ENCODE measurements at places on chromosomes 6 and 20.

GRCh38 chr6:42404484-42404883, 47.2 kb downstream of the TRERF1 start:
- peak; percentile 53 for DNase-seq
- H3K27ac ChIP-seq = no peak overlapping the region
- H3K27me3 ChIP-seq = no peaks in the 10 kb centered on the region
- no peak overlapping the region for H3K4me3 ChIP-seq
- H3K36me3 ChIP-seq = no peaks in the 10 kb centered on the region
- H3K4me1 ChIP-seq = peaks cover 29% of the 10 kb centered on the region

GRCh38 chr20:22711971-22712755, 127.8 kb upstream of the FOXA2 start:
- no peak overlapping the region for H3K27ac ChIP-seq
- H3K36me3 ChIP-seq = no peaks in the 10 kb centered on the region
- DNase-seq = no peak
- peaks cover 11% of the 10 kb centered on the region for H3K4me1 ChIP-seq
- H3K27me3 ChIP-seq = no peaks in the 10 kb centered on the region

DNA sequence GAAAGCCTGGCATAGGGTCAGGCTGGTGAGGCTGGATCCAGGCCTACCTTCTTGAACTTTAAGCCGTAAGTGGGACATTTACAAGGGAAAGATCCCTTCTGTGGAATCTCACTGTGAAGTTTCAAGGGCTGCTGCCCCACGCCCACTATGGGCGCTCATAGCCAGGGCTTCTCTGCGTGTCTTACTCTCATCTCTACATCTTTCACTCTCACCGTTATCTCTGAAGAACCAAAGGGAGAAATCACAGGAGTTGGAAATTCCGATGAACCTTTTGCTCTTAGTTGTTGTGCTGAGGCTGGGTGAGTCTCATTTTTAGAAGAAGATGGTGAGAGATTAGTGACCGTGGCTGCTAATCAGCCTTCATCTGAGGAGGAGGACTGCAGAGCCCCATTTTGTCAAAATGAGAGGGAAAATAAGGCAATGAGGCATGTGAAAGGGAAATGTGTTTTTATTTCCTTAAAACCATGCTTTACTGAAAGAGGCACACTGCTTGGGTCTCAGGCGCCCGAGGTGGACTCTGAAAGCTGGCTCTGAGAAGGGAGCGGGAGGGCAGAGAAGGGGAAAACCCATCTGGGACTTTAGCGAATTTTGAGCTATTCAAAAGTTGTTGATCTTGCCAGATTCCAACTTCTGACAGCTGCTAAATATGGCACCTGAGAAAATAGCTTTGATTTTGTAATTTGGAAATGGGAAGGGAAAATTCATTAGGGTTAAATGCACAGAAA, 301.5 kb downstream of the CLIC5 start:
- peaks cover 5% of the 10 kb centered on the region for H3K4me1 ChIP-seq
- H3K4me3 ChIP-seq = no peak overlapping the region
- H3K27me3 ChIP-seq = no peaks in the 10 kb centered on the region
- no peak for DNase-seq
- no peaks in the 10 kb centered on the region for H3K36me3 ChIP-seq
- H3K27ac ChIP-seq = no peak overlapping the region

DNA sequence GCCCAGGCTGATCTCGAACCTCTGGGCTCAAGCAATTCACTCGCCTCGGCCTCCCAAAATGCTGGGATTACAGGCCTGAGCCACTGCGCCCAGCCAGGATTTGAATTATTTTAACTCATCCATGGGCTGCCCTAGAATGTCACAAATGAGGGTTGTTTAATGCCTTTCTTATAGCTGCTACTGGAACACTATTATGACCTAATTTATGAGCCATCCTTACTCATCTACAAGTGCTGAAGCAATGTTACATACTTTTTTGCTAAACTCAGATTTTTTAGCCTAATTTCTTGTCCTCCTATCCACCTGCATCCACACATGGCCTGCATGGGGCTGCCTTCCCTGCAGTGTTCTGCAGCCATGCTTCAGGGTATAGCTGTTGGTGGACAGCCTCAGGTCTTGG, 59.9 kb downstream of the RTN4IP1 start:
- H3K4me1 ChIP-seq = no peaks in the 10 kb centered on the region
- peaks cover 33% of the 10 kb centered on the region for H3K36me3 ChIP-seq
- no peaks in the 10 kb centered on the region for H3K27me3 ChIP-seq
- H3K27ac ChIP-seq = no peak overlapping the region

DNA sequence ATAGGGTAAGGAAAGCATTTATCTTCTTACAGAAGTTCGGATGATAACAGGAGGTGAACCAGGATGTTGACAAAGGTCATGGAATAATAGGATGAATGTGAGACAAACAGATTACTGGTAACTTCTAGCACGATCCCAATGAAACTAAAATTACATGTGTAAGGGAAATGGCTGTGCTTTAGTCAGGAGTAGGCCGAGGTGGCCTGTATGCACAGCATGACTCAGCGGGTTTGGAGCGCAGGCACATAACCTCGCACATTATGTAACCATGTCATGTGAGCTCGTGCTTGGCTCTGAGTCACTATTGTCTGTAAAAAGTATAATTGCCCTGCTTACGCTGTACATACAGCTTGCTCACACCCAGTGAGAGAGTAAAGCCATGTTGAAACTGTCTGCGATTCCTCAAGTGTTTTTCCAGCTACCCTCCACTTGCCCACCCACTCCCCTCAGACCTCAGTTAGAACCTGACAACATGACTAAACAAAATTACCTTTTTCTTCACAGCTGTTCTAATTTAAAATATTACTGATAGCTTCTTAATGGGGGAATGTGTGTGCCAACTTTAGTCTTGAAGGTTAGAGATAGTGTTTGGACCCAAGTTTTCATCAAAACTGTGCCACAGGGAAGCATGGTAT, 8.2 kb downstream of the CYB5R4 start:
- H3K27ac ChIP-seq = peak overlapping the region; percentile 6
- H3K4me3 ChIP-seq = no peak overlapping the region
- DNase-seq = no peak
- H3K4me1 ChIP-seq = no peaks in the 10 kb centered on the region
- no peaks in the 10 kb centered on the region for H3K27me3 ChIP-seq
- H3K36me3 ChIP-seq = peaks cover 28% of the 10 kb centered on the region

DNA sequence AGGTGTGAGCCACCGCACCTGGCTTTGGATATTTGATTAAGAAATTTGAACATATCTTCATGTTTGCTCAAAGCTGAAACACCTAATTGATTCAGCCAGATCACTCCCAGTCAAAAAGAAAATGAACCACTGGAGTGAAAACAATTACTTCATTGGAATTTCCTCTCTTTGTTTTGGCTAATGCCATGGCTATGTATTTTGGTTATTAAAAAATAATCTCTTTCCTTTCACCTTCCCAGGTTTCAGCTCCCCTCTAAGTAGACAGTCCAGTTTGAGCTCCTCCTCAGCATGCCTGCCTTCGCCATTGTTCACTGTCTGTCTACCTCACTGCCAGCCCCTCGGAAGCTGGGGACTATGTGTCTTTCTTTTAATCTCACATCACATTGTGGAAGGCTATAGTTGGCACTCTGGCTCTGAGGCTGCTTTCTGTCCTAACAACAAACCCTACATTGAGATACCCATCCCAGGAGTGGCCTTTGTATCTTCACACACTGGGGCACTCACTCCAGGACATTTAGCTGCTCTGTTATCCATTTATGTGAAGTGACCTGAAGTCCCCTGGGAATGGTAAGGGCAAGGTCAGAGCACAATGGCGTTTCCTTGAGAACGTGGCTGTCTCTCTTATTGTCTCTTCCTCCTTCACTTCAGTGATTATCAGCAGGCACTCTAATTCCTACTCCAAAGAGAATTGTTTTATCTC, 764.0 kb upstream of the CITED2 start:
- DNase-seq = no peak
- no peaks in the 10 kb centered on the region for H3K4me1 ChIP-seq
- H3K4me3 ChIP-seq = no peak overlapping the region
- no peaks in the 10 kb centered on the region for H3K27me3 ChIP-seq
- H3K36me3 ChIP-seq = no peaks in the 10 kb centered on the region

DNA sequence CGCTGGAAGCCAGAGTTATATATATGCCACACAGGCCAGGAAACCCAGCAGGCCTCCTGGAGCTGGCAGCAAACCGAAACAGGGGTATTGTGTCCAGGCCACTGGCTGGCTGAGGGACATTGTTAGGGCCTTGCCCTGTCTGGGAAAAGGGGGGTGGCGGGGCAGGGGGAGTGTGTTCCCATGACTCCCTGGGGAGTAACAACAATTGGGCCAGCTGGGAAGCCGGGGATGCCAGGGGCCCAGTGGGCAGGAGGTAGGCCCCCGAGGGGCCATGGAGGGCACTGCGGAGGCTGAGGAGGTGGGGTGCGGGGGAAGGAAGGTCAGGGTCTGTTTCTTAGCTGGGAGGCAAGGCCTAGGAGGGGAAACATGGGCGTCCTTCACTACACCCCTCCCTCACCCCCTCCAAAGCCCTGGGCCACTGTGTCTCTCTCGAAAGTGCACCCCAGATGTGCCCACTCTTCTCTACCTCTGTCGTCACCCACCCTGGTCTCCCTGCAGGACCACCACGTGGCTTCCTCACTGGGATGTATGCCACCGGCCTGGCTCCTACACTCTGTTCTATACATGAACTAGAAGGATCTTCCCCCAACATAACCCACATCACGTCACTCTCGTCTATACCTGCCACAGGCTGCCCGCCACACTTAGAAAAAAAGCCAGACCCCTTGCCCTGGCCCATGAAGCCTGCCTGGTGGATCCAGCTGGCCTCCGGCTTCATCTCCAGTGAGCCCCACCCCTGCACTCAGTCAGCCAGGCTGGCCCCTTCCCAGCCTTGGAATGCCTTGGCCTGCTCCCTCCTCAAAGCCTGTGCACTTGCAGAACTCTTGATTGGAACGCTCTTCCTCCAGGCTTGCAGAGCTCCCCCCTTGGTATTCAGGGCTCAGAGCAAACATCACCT, 7.8 kb upstream of the E2F1 start:
- no peaks in the 10 kb centered on the region for H3K36me3 ChIP-seq
- no peak overlapping the region for H3K4me3 ChIP-seq
- DNase-seq = peak; percentile 46
- H3K27me3 ChIP-seq = no peaks in the 10 kb centered on the region
- H3K27ac ChIP-seq = peak overlapping the region; percentile 23

GRCh38 chr6:109978174-109979032, at the start of gene GPR6:
TSS of gene GPR6 (plus strand) at chr6:109978311. CDS start at chr6:109979113, 802 bp downstream.
- H3K27ac ChIP-seq = no peak within 1 kb of the TSS
- DNase-seq = peak; percentile 39
- H3K4me3 ChIP-seq = no peak within 1 kb of the TSS

DNA sequence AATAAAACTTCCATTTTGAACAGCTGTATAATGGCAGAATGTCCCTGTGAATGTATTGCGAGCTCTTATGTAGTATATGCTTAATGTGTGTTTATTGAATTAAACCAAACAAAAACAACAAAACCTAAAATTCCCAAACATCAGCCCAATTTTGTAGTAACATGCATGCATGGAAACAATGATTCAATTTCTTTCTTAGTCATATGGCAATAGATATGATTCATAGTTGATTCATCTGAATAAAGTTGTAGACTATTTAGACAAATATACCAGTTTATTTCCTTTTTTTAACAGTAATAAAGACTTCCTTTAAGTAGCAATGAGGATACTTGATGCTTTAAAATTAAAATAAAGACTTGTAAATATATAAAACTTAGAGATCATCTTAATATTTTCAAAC, 670.6 kb downstream of the CD109 start:
- no peak overlapping the region for H3K4me3 ChIP-seq
- no peaks in the 10 kb centered on the region for H3K27me3 ChIP-seq
- no peaks in the 10 kb centered on the region for H3K36me3 ChIP-seq
- no peaks in the 10 kb centered on the region for H3K4me1 ChIP-seq
- no peak for DNase-seq

DNA sequence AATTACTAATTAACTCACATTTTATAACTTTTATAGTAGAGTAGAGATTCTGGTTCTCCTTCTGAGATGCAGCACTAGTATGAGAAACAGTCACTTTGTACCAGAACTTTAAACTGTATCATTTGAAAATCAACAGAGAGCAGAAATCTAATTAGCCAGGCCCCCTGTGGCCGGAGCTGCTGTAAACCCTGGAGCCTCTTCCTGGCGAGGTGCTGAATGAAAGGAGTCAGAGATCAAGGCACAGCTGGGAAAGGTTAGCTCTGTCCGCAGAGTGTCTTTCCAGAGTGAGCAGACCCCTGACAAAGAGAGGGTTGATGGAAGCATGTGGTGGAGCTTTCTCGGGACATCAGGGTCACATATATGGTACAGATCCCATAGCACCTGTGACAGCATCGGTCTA, 703.8 kb downstream of the RFPL4B start:
- H3K4me3 ChIP-seq = no peak overlapping the region
- H3K27ac ChIP-seq = no peak overlapping the region
- no peaks in the 10 kb centered on the region for H3K4me1 ChIP-seq
- DNase-seq = no peak

GRCh38 chr20:4135385-4136077, 120.2 kb upstream of the RNF24 start:
- H3K36me3 ChIP-seq = no peaks in the 10 kb centered on the region
- no peaks in the 10 kb centered on the region for H3K27me3 ChIP-seq
- no peak overlapping the region for H3K4me3 ChIP-seq
- no peak overlapping the region for H3K27ac ChIP-seq
- no peak for DNase-seq

DNA sequence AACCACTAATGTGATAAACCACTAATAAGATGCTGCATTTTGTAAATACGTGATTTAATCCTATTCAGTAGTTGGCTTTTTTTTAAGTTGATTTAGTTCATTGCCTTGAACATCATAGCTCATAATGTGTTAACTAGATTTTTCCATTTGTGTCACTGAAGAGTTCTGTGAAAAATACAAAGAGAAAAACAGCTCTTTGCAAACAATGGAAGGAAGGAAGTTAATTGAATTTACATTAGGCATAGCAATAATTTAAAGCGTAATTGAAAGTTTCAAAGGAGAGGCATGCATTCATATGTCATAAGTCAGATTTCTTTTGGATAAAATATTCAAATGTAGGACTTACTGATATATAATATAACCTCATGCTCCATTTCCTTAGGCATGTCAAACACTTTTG, 102.3 kb downstream of the TBC1D7 start:
- no peak overlapping the region for H3K27ac ChIP-seq
- no peak for DNase-seq
- no peak overlapping the region for H3K4me3 ChIP-seq
- no peaks in the 10 kb centered on the region for H3K27me3 ChIP-seq
- H3K4me1 ChIP-seq = no peaks in the 10 kb centered on the region

- DNase-seq = no peak
- no peak overlapping the region for H3K27ac ChIP-seq
- no peaks in the 10 kb centered on the region for H3K36me3 ChIP-seq
- no peaks in the 10 kb centered on the region for H3K27me3 ChIP-seq
- H3K4me3 ChIP-seq = no peak overlapping the region
These were observed 224.2 kb downstream of the DLL1 start for GRCh38 chr6:170066679-170067078.

DNA sequence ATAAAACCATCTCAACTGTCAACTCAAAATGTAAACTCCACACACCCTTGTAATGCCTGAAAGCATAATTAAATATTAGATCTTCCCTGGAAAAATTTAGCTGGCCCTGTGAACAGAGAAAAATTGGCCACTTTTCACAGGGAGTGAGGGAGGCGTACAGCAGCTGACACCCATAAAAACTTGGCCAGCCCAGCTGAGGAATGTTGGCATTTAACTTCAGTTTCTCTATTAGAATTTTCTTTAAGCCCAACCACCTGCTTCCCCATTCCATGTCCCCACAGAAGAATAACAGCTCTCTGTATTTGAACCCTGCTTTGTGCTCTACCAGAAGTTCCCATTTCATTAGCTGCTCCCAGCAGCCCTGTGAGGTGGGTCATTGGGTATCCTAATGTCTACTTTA, 41.0 kb downstream of the PKHD1 start:
- H3K27ac ChIP-seq = no peak overlapping the region
- no peaks in the 10 kb centered on the region for H3K36me3 ChIP-seq
- no peaks in the 10 kb centered on the region for H3K27me3 ChIP-seq
- H3K4me3 ChIP-seq = no peak overlapping the region
- no peaks in the 10 kb centered on the region for H3K4me1 ChIP-seq
- no peak for DNase-seq
